ENCODE measurements at places on chromosomes 13 and 19.

DNA sequence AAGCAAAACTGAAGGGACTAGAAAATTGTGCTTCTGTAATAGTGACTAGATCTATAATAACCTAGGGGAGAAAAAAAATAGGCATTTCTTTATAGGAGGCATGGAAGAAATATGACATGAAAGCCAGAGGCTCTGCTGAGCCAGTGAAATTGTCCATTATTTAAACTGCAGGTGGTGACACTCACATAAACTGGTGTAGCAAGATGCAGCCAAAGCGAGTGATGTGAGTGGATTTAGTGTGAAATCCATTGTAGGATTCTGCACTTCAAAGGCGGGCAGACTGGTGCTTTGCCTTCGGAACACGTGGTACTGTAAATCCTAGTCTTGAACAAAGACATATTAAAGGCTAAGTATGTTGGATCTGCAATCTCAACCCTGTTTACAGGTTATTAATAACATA, 361.9 kb downstream of the TBC1D4 start:
- DNase-seq, result no peak

- DNase-seq, result no peak
These were observed 44.7 kb upstream of the USP29 start for GRCh38 chr19:57075125-57075524.

- DNase-seq, result peak; percentile 9
These were observed 2.5 kb upstream of the ECH1 start for GRCh38 chr19:38834104-38834490.

- DNase-seq, result no peak
These were observed 8.4 kb upstream of the KLK14 start for GRCh38 chr19:51091126-51091525.

GRCh38 chr19:38805180-38805579, 7.6 kb downstream of the LGALS4 start:
- DNase-seq, result no peak

DNA sequence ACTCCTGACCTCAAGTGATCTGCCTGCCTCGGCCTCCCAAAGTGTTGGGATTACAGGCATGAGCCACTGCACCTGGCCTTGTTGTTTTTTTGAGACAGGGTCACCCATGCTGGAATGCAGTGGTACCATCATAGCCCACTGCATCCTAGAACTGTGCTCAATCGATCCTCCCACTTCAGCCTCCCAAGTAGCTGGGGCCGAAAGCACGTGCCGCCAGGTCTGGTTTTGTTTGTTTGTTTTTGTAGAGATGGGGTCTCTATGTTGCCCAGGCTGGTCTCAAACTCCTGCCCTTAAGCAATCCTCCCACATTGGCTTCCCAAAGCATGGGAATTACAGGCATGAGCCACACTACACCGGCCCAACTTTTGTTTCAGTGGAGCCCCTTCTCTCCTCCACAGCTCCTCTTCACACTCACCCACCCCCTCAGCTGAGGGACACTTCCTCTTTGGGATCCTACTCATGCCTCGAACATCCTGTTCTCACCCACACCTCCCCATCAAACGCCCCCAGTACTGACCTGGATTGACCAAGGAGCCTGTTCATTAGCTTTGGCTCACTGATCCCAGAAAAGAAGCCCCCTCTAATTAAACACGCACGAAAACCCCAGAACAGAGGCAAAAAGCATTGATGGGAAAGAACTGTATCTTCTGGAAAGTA, 12.8 kb upstream of the CERS4 start:
- no peak for DNase-seq

DNA sequence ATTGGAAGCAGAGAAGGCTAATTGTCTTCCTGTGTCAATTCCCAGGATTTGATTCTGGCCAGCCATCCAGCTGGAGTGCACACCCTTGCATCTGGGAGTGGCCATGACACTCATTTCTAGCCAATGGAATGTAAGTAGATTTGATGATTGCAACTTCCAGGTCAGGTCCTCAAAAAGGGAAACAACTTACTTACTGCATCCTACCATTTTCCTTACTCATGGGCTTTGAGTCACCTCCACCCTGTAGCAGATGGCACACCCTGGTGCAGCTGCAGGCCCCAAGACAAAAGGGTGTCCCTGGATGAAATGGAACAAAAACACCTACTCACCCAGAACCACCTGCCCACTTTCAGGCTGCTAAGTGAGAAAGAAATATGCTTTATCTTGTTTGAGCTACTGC, 27.3 kb upstream of the MPHOSPH8 start:
- peak; percentile 23 for DNase-seq

GRCh38 chr19:32201211-32201610, 144.2 kb upstream of the ZNF507 start:
- DNase-seq, result no peak

- no peak for DNase-seq
These were observed 33.6 kb downstream of the NALCN start for GRCh38 chr13:101382701-101383100.

- no peak for DNase-seq
These were observed 62.7 kb upstream of the MYCBP2 start for GRCh38 chr13:77389625-77390000.

GRCh38 chr13:40159736-40160135, 504.3 kb downstream of the COG6 start:
- DNase-seq, result no peak

- DNase-seq, result no peak
These were observed 36.3 kb downstream of the EFNB2 start for GRCh38 chr13:106499113-106499512.

- DNase-seq, result no peak
These were observed 606 bp downstream of the SYNGR4 start for GRCh38 chr19:48364598-48365348.

- no peak for DNase-seq
These were observed 1200.7 kb downstream of the SLITRK1 start for GRCh38 chr13:82681535-82681934.

- peak; percentile 78 for DNase-seq
These were observed 38.4 kb upstream of the CSNK1A1L start for GRCh38 chr13:37143911-37144310.

GRCh38 chr19:35295792-35296462, 4.0 kb downstream of the MAG start:
- no peak for DNase-seq

- DNase-seq, result peak; percentile 74
These were observed 24.9 kb upstream of the WDR18 start for GRCh38 chr19:958967-959855.

DNA sequence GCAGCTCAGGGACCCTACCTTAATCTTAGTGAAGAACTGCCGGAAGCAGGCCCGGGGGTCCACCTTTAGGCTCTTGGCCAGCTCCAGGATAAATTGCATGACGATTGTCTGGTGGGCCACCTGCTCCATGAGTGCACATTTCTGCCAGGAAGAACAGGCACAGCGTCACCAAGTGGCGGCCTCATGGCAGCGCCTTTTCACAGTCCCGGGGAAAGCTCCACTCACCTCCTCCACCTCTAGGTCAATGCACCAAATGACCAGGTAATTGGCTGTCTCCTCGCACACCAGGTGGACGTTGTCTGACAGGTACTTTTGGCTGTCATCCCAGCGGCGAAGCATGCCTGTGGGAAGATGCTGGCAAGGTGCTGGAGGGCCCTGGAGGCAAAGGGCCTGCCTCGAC, 8.3 kb downstream of the CDC37 start:
- no peak for DNase-seq

DNA sequence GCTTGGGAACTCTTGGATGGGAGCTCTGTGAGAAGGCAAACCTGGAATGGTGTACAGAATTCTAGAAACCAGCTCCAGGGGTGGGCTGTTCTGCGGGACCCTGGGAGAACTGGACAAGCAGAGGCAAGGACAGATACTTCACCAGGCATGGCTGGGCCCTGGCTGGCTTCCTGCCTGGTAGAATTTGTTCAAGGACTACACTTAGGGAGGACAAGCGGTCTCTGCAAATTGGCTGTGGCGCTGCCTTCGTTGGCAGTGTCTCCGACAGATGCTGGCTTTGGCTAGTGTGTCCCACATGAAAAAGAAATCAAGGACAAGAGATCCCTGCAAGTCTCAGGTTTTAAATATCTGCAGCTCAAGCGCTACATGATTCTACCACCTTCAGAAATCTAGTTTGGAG, 12.4 kb downstream of the CEBPG start:
- DNase-seq, result no peak

- no peak for DNase-seq
These were observed 929 bp upstream of the TNFSF13B start for GRCh38 chr13:108268466-108269112.

- no peak for DNase-seq
These were observed 6.9 kb downstream of the REXO1 start for GRCh38 chr19:1841209-1841924.

- no peak for DNase-seq
These were observed 414.2 kb downstream of the FOXO1 start for GRCh38 chr13:40252241-40252640.

DNA sequence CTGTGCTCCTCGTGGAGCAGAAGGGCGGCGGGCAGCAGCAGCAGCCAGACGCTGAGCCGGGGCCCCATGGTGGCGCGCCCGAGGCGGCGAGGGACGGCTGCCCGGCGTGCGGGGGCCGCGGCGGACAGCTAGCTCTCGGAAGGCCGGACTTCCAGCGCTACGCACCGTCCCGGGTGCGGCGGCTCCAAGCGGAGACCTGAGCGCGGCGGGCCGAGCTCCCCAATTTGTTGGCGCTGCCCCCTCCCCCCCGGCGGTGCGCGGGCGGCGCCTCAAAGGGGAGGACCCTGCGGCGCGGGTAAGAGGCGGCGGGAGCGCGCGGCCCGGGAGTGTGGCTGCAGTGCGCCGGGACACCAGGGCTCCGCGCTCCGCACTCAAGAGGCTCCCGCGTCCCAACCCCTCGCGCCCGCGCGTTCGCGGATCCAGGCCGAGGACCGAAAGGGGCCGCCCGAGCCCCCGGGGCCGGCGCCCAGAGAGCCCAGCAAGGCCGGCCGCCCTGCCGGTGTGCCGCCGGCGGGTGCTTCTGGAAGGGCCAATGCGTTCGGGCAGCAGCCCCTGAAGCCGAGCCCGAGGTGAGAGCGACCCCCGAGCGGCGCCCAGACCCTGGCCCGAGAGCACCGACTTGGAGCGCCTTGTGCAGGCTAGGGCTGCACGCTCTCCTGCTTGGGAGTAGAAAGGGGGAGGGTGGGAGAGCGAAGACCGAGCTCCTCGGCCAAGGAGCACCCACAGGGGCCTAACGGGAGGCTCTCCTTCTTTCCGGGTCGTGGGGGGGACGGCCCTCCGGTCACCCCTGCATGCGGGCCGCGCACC, at the start of the genes COL4A1 and COL4A2:
Gene COL4A1, minus strand, starts transcription at position 198 of the 807 bp plus-strand sequence. Its CDS starts 130 bp downstream, at position 68.
Gene COL4A2, plus strand, starts transcription at position 325 of the 807 bp plus-strand sequence. CDS start 620 bp downstream, outside the sequence.
- peak; percentile 85 for DNase-seq

GRCh38 chr13:79647533-79647932, 166.6 kb downstream of the NDFIP2 start:
- no peak for DNase-seq

- no peak for DNase-seq
These were observed 55.6 kb downstream of the RCBTB2 start for GRCh38 chr13:48477191-48477855.

DNA sequence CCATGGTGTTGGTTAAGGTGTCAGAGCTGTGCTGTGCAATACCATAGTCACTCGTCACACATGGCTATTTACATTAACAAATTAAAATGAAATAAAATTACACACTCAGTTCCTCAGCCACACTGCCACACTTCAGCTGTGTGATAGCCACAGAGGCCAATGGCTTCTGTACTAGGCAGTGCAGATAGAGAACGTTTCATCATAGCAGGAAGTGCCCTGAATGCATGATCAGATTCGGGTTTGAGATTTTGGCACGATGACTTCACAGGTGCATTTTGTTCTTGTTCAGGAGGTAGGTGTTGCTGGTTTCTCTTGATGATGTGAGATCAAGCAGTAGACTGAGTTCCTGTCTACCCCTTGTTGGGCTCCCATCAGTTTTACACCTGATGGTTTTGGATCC, 6.5 kb downstream of the ARMC6 start:
- DNase-seq, result no peak

DNA sequence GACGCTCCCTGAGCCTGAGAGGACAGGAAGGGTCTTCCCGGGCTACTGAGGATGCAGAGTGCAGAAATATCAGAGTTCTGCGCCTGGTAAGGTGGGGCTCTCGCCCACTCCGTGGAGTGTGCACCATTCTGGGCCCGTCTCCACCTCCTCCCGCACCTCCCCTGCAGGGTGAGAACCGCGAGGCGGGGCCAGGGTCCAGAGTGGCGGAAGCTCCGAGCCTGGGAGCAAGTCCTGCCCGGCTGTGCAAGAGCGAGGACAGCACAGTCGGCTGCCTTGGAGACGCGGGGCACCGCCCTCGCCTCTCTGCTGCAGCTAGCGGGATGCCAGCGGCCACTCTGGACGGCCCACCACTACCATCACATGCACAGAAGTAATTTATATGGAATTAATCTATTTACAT, 2304.4 kb downstream of the PCDH9 start:
- DNase-seq, result no peak

DNA sequence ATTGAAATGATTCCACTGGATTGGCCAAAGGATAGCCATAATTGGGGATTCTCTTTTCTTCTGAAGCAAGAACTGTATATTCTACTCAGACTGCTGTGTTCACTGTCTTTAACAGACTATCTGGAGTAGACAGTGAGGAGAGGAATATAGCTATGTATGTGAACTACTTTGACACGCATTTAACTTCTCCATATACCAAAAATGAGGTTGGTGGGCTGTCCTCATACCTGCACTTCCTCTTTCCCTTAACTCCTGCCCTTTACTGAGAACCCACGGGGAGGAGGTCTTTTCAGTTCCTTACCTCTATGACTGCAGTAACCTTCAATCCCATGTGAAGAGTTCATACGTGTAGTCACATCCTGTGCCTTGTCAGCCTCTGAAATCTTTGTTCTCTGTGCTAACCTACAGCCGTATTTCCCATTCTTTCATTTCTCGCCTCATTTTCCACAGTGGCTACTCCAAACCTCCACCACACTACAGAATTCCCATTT, 305.8 kb downstream of the MTUS2 start:
- DNase-seq, result no peak

- no peak for DNase-seq
These were observed 261.8 kb downstream of the TBC1D4 start for GRCh38 chr13:75220238-75220542.

- DNase-seq, result no peak
These were observed 516.5 kb downstream of the FGF9 start for GRCh38 chr13:22187329-22187728.

GRCh38 chr13:78030341-78030896, 111.8 kb upstream of the EDNRB start:
- DNase-seq, result no peak

DNA sequence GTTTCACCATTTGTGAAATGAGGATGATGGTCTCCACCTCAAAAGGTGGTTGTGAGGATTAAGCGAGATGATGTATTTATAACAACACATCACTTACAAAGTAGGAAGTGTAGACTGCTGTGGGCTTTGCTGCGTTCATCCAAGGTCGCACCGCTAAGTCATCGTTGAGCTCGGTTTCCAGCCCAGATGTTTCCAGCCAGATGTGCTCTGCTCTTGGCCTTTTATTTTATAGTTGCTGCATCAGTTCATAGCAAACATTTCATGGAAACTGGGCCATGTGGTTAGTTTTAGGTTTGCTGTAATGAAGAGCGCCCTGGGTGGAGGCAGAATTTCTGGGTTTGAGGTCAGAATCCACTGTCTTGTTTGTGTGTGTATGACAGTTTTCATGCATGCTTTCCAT, 76.5 kb upstream of the RNF113B start:
- peak; percentile 33 for DNase-seq

GRCh38 chr19:30229525-30230174, 142.5 kb upstream of the ZNF536 start:
- peak; percentile 40 for DNase-seq

GRCh38 chr13:90068658-90069057, 1278.8 kb upstream of the MIR17HG start:
- DNase-seq, result no peak

Data from iris pigment epithelial cell (primary cell).